Heart right ventricle (tissue), 16 donors: ENCODE measurements at places on chromosomes 3 and 15. TPM values are rescaled to one million over a fixed set of nuclear protein-coding genes. Genes with fewer than 3 reads are reported as not detected.
A peak's percentile ranks its signal among the peaks of the same experiment; 100 is the strongest.

DNA sequence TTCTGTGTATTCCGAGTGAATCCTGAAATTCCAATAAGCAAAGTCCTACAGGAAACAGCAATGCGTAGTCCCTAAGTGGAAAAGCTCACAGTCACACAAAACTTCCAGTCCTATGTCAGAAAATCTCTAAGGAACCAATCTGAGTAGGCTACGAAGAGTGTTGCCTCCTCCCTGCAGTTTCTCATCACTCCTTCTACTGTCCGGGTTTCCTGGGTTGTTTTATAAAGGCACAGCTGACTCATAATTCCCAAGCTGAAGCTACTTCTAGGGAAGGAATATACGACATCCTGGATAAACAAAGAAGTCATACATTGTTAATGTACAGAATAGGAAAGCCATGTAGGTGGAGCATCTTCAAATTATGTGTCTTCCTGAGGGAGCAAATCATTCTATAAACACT, 65.7 kb upstream of the RGMA start:
- DNase-seq = no peak

DNA sequence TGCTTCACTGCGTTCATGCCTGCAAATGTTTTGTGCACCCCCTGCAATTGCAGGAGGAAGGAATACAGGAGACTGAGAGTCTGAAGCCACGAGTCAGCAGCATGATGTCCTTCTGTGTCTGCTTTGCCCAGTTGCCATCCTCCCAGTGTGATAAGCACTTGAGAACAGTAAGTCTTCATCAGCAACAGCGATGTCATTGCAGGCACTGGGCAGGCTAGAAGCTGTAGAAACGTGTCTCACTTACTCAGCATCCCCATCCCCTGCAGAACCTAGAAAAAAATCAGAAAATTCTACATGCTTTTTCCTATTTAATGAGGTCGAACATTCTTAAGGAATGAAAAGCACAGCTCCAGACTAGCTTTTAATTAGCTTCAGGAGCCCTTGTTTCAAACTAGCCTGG, 156.5 kb upstream of the LPP start:
- DNase-seq = no peak

GRCh38 chr3:68915973-68916372, 16.4 kb downstream of the TAFA4 start:
- no peak for DNase-seq

DNA sequence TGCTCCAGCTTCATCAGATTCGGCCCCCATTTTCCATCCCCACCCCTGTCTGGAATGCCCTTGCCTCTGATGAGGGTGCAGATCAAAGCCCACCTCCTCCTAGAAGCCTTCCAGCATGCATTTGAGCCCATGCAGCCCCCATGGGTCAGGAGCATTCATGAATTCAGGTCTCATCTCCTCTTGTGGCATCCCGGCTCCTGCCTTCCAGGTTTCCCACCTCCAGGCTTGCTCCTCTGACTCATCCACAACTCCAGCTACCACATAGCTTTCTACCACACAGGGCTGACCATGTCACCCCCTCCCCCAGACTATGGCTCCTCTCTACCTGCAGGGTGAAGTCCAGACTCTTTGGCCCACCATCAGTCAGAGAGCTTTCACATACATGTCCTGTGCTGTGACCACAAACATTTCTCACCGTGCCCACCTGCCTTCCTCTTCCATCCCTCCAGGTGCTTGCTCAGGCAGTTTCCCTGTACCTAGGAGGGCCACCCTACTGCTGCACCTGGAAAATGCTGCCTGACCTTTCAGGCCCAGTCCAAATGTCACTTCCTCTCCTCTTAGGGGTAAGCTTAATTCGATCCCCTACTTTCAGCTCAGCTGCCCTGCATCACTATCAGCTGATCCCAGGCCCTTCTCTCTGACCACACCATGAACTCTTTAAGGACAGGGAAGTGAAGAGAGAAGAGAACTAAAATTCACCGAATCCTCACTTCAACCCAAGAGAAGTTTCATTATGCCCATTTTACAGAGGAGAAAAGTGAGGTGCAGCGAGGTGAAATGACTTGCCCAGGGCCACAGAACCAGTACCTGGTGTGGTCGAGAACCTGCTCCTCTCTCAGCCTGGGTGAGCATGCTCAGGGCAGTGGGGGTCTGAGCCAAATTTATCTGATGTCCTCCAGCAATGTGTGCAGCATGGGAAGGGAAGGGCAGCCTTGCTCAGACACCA, 13.7 kb upstream of the FGD5 start:
- no peak for DNase-seq

DNA sequence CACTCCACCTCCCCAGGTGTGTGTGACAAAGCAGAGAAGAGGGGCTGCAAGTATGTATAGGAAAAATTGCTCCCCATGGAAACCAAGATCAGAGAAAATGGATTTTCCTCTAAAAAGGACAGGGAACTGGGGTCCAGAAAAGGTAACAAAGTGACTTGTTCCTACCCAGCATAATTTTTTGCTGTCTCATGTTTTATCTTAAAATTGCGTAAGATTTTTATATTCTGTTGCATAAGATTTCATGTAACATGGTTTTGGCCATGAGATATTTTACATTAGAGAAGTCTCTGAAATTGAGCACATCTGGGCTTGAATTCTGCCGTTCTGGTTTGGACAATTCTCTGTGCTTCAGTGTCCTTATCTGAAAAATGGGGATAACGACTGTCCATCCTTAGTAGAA, 335.7 kb upstream of the RORA start:
- no peak for DNase-seq

DNA sequence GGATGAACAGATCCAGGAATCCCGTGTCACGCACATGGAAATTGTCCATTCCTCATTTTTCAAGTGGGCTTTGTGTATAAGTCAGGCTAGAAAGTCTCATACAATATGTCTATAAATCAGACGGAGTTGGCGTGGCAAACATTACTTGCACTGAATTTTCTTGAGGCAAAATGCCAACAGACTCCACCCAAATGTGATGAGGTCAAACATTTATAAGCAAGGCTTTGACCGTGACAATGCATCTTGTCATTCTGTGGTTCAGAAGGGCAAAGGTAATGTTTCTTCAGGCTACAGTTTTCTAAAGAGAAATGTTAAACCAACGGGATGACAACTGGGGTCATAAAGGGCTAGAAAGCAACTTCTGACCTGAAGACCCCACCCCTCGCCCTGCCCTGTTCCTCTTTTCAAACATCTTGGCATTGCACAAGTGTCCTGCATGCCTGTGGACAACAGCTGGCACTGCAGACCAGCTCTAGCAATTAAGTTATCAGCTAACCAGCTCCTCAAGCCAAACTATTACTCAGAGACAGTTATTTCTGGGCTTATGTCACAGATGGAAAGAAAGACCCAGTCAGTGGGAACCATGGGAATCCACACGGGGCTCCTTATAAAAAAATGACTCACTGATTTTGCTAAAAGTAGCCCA, 36.5 kb upstream of the SPTBN5 start:
- DNase-seq = no peak

GRCh38 chr3:114383875-114384557, 90.2 kb downstream of the TIGIT start:
- DNase-seq = peak; percentile 75

- no peak for DNase-seq
Measured at GRCh38 chr15:28110481-28110881, 11.4 kb upstream of the OCA2 start.

GRCh38 chr3:136805795-136806194, 13.1 kb upstream of the SLC35G2 start:
- no peak for DNase-seq

- no peak for DNase-seq
Measured at GRCh38 chr15:101827257-101827656, 15.3 kb downstream of the OR4F15 start.

- DNase-seq = no peak
Measured at GRCh38 chr3:39491014-39491413, 23.5 kb downstream of the MOBP start.

DNA sequence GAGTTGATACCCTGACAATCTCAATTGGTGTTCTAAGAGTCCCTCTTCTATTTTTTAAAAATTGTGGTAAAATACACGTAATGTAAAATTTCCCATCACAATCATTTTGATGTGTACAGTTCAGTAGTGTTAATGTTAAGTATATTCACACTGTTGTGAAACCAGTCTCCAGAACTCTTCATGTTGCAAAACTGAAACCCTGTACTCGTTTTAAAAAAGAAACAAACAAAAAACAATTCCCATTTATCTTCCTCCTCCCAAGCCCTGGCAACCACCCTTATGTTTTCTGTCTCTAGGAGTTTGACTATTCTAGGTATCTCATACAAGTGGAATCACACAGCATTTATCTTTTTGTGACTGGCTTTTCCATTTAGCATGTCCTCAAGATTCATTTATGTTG, 28.7 kb upstream of the ALPK3 start:
- no peak for DNase-seq

GRCh38 chr15:36880913-36881460, 219.4 kb downstream of the MEIS2 start:
- no peak for DNase-seq

GRCh38 chr15:79341396-79341795, 30.5 kb downstream of the TMED3 start:
- no peak for DNase-seq

GRCh38 chr3:10672422-10672821, 143.6 kb upstream of the SLC6A11 start:
- DNase-seq = peak; percentile 12

DNA sequence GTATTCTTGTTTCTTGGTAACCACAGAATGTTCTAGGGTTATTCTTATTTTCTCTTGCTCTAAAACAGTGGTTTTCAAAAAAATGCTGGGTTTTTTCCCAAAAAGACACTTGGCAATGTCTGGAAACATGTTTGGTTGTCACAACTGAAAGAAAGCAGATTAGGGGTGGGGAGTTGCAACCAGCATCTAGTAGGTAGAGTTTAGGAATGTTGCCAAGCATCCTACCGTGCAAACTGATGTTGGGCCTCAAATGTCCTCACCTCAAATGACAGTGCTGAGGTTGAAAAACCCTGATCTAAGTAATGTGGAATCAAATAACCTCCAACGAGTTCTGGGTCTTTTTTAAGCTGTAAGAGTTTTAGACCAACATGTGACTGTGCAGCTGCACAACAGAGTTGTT, 270.5 kb upstream of the STT3B start:
- DNase-seq = no peak

GOLGA8T gene
- 0.91 TPM for total RNA-seq

GPR15 gene
- 0.21 TPM for total RNA-seq

ZPLD1 gene
- total RNA-seq = not detected

PLSCR5 gene
- total RNA-seq = not detected

IL16 gene
- total RNA-seq = 4.9 TPM

ARGFX gene
- not detected for total RNA-seq

ZNF860 gene
- 0.27 TPM for total RNA-seq

AADACL2 gene
- total RNA-seq = not detected

WDR93 gene
- not detected for total RNA-seq

GOLGA8B gene
- 36.6 TPM for total RNA-seq
